ENCODE measurements at places on chromosomes 16 and 17.

DNA sequence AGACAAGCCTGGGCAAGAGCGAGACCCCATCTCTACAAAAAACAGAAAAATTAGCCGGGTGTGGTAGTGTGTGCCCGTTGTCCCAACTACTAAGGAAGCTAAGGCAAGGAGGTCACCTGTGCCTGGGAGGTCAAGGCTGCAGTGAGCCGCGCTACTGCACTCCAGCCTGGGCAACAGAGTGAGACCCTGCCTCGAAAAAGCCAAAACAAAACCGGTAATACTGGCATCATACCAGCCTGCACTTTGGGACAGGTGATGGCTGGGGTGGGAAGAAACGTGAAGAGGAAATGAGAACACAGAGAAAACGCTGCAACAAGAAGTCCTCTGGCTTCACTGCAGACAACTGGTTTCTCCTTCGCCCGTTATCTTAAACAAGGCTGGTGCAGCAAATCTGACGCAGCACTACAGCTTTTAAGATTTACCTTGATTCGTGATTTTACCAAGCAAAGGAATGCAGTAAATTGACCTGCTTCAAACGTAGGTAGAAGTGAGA, 725 bp upstream of the CASC3 start:
- no peak for DNase-seq

DNA sequence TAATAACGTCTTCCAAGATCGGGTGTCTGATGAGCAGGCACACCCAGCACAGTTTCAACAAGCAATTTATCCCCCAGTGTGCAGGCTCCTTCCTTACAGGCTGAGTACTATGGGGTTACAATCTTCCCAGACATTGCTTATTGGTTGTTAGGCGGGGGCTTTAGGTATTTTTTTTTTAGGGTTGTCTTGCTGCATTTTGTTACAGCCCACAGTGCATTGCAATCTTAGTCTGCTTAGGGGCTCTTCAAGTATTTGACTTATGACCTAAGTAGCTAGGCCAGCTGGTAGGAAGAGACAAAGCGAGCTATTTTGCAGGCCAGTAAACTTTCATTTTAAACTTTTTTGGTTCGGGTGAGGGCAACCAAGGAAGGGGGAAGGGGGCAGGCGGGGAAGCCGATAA, 5.8 kb downstream of the PLD6 start:
- DNase-seq = no peak

DNA sequence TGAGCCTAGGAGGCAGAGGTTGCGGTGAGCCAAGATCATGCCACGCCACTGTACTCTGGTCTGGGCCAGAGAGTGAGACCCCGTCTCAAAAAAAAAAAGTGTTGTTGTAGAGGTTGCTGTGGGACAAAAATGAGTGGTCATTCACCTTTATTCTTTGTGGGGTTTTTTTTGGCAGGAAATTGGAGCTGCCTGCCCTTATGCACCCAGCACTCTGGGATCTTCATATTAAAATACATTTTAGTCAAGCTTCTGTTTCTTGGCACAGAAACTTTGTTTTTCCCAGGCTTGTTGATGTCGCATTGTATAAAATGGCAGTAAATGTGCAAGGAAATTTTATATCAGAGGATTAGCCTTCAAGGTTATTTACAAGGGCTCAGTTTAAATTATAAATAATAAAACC, 174.3 kb downstream of the FTO start:
- no peak for DNase-seq

- DNase-seq = no peak
Measured at GRCh38 chr16:67190448-67191399, 788 bp upstream of the EXOC3L1 start.

GRCh38 chr16:3188925-3189825, 1.2 kb downstream of the OR1F1 start:
- DNase-seq = no peak

- DNase-seq = no peak
Measured at GRCh38 chr16:17358355-17358754, 112.4 kb downstream of the XYLT1 start.
